ENCODE measurements at places on chromosomes 16 and 17.
A peak's percentile ranks its signal among the peaks of the same experiment; 100 is the strongest.

DNA sequence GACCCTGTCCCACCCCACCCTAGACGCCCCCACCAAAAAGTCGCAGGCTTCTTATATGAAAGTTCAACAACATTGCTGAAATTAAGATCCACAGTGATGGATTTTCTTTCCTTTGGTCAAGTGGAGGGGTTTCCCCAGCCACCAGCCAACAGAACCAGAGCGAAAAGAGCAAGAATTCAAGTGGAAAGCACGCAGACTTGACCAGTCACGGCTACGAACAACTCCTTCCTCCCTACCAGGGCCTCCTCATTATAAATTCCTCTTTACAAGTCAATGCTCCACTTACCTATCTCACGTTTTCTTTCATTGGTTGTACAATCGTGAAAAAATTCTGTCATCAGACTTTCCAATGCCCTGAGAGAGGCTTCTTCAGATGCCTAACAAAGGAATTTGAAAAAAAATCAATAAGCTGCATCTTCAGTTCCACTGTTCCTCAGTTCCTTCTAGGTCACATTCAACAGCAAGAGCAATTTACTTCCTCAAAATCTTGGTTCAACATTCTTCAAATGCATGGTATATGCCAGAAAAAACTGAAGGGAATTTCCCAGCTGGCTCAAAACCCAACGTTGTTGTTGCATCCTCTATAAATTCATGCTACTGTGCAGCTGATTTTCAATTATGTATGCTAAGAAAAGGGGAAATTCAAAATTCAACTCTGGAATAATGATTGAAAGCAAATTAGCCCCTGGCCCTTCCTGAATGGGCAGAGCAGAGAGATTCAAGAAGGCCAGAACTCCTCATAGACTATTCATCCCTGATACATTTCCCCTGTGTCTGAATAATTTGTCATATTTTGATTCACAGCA lies 30.9 kb downstream of the XPO6 start:
- peak; percentile 79 for DNase-seq

DNA sequence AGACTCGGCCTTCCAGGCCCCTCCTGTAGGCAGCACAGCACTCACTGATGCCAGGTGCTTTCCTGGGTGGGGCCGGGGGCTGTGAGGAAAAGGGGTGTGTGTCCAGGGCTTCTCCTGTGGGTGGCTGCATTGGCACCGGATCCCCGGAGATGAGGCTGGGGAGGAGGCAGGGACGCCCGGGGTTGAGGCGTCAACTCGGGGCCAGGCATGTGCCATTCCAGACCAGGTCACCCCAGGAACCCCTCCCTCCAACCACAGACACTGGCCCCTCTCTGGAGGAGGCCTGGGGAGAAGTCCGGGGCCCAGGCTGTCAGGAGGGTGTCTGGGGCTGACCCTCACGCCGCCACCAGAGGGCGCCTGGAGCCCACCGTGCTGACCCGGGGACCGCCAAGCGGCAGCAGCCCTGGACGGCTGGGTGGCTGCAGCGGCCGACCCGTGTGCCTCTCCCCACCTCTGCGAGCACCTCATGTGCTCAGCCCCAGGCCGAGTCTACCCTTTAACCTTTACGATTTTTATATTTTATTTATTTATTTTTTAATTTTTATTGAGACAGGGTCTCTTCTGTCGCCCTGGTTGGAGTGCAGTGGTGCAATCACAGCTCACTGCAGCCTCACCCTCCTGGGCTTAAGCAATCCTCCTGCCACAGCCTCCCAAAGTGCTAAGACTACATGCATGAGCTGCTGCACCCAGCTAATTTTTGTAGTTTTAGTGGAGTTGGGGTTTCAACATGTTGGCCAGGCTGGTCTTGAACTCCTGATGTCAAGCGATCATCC lies 3.2 kb upstream of the METRN start:
- peak; percentile 76 for DNase-seq

DNA sequence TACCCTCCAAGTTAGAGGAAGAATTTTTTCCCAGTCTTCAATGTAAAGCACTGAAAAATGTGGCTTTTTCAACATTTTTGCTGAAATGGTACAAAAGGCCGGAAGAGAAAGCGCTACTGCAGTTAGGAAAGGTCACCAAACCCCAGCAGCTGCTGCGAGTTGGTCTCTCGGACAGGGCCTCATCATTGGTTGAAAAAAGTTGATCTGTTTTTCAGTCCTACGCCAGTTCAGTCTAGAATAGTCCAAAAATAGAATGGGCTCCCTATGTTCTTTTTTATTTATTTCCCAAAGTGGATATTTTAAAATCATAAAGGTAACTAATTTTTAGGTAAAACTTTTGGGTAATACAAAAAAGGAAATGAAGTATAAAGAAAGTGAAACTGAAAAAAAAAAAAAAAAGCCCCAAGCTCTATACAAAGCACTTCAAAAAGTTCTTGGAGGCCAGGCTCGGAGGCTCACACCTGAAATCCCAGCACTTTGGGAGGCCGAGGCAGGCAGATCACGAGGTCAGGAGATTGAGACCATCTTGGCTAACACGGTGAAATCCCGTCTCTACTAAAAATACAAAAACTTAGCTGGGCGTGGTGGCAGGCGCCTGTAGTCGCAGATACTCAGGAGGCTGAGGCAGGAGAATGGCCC lies 17.4 kb downstream of the ADAP2 start:
- DNase-seq, result no peak

- no peak for DNase-seq
These were observed 1.6 kb upstream of the XPO6 start for GRCh38 chr16:28213396-28213795.

DNA sequence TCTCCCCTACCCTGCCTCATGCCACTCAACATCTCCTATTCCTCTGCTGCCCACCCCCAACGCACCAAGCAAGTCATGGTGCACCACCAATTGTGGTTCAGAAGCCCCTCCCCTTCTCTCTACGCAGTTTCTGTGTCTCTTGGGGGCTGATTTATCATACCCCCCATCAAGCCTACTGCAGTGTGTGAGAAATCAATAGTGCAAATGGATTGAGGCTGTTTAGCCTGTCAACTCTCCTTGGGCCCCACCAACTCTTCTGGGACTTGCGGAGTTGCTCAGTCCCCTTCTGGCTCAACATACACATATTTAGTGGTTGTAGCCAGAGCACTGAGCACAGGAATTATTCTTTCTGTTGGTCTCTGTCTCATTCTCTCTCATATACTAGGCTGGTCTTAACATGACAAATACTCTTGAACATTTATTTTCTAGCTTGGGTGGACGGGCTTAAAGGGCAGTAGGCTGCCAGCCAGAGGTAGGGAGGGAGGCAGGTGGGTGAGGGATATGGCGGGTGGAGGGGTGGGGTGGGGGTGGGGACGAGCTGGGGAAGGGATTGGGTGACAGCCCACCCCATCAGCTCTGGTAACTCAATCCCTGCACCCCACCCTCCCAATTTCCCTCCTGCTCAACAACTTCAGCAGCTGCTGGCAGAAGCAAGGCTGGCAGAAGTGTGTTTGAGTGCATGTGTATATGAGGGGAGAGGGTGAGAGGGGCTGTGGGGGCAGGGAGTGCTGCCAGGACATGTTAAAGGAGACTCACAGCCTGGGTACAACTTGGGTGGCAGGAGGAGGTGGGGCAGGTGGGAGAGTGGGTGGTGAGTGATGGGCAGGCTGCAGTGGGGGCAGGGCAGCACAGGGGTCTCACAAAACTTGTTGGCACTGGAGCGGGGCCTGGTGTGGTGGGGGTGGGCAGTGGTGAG lies 4.9 kb downstream of the RARA start:
- DNase-seq, result peak; percentile 61

GRCh38 chr17:81329927-81330883 lies 35.1 kb upstream of the SLC38A10 start:
- DNase-seq, result peak; percentile 41

- DNase-seq, result peak; percentile 69
These were observed 100.8 kb downstream of the ADCY9 start for GRCh38 chr16:4015275-4016004.

DNA sequence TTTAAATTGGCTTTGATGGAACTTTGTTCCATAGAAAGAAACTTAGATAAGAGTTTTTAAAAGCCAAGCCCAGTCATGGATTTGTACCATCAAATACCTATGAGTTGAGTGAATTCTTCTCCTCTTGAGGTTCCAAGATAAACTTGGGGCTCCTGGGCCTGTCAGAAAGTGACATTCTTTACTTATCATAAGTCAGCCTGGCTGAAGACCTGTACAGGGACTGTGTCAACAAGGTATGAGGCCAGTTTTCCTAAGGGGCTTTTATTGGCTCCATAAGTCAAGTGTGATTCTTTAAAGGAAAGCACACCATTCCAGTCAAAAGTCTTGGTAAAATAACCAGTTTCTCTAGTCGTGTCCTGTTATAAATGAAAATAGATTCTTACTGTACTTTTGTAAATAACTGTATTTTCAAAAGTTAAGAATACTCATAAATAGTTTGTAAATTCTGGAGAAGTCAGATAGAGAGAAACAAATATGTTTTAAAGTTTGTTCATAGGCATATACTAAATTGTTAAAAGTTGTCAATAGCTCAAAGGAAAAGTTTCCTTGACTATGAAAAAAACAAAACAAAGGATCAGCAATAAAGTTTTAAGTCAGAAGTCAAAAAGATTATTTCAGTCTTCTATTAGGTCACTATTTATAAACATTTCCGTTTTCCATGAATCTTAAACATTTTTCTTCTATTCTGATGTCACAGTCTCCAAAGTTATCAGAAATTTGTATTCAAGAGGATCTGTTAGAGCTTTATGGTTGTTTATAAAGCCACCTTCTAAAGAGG lies 22.5 kb upstream of the MYO1D start:
- no peak for DNase-seq

- DNase-seq, result no peak
These were observed 16.2 kb upstream of the PVALEF start for GRCh38 chr17:81148986-81149533.

GRCh38 chr17:48548523-48549280 lies 3.8 kb upstream of the HOXB2 start:
- DNase-seq, result peak; percentile 16

GRCh38 chr17:66508896-66509844 lies 206.8 kb downstream of the PRKCA start:
- DNase-seq, result peak; percentile 93

DNA sequence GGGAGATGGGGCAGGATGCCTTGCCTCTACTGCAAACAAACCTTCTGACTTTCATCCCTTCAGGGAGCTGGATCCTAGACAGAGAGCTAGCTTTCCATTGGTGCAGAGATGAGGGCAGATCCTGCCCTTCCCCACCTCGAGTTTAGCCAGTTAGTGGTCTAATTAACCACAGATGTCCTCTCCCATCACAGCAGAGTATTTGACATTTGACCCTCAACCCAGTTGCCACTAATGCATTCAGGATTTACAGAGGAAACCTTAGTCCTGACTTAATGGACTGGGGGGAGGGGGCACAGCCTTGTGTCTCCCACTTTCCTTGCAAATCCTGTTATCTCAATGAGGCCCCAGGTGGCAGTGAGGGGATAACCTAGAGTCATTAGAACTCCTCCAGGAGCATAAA lies 10.2 kb downstream of the PIP4K2B start:
- DNase-seq, result no peak

DNA sequence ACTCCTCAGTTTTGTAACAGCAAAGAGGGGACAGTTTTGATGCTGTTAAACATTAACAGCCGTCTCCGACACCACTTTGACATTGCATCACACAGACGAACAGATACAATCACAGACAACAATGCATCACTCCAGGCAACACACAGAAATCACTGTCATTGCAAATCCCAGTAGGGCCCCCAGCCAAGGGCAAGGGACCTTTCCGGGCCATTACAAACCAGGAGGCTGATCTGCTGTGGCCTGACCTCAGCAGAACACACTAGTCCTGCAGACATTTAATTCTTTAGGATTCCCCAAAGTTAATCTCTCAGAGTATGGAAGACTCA lies 136.2 kb upstream of the RCVRN start:
- no peak for DNase-seq

- DNase-seq, result no peak
These were observed 284.5 kb downstream of the MAF start for GRCh38 chr16:79316004-79316458.

- no peak for DNase-seq
These were observed 193.2 kb upstream of the MYOCD start for GRCh38 chr17:12472252-12473173.

GRCh38 chr17:80743181-80743771 lies 198.6 kb downstream of the RPTOR start:
- DNase-seq, result peak; percentile 27

GRCh38 chr17:17580662-17581470 lies 10.6 kb downstream of the PEMT start:
- peak; percentile 39 for DNase-seq

DNA sequence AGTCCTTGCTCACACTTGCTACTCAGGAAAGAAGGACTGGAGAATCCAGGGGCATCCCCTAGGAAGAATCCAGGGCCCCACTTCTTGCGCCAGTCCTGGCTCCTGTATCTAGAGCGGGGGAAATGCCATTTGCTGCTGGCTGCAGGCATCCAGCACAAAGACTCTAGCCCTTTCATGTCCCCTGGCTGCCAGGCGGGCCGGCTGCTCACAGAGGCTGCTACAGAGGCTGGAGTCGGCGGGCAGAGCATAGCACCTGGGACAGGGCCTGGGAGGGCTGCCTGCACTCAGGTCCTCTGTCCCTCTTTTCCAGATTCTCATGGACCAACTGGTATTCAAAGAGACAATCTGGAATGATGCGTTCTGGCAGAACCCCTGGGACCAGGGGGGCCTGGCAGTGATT lies 13.8 kb downstream of the SMIM5 start:
- no peak for DNase-seq

DNA sequence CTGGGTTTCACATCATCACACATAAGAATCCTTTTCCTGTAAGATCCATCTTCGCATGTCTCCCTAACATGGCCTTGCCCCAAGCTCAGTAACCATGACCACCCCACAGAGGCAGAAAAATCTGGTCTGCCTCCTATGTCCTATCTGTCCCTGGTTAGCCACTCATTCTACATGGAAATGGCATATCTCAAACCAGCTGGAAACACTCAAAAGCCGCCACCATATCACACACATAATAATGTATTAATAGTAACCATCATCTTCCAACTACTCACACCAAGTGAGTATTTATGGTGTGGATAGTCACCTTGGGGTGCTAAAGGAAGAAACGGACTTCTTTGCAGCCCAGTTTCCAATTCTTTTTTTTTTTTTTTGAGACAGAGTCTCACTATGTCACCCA lies 11.4 kb downstream of the FAM117A start:
- no peak for DNase-seq

GRCh38 chr17:40124279-40125141 lies 2.7 kb downstream of the MSL1 start:
- peak; percentile 37 for DNase-seq

DNA sequence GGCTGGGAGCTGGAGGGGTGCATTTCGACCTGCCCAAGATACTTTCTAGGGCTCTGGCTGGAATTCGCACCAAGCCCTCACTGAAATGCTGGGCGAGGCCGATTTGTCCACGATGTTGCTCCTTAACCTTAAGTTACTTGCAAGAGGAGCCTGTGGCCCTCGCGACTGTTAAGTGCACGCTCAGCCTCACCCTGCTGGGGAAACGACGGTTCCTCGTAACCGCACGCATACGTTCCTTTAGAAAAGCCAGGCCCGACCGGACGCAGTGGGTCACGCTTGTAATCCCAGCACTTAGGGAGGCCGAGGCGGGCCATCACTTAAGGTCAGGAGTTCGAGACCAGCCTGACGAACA lies 607 bp upstream of the NCOR1 start:
- DNase-seq, result peak; percentile 79

- no peak for DNase-seq
These were observed 11.4 kb upstream of the CCL1 start for GRCh38 chr17:34374457-34374856.

GRCh38 chr16:27169511-27170071 lies 33.7 kb upstream of the KDM8 start:
- peak; percentile 52 for DNase-seq

GRCh38 chr17:32489320-32490100 lies 2.7 kb downstream of the CDK5R1 start:
- no peak for DNase-seq

All from kidney tubule cell (primary cell).